Stimulated activated CD4-positive, alpha-beta T cell treated with anti-CD3 and anti-CD28 coated beads, Interleukin-4, amount 100 ng/mL, for 24 hours (primary cell): ENCODE measurements at places on chromosomes 5 and 9.

DNA sequence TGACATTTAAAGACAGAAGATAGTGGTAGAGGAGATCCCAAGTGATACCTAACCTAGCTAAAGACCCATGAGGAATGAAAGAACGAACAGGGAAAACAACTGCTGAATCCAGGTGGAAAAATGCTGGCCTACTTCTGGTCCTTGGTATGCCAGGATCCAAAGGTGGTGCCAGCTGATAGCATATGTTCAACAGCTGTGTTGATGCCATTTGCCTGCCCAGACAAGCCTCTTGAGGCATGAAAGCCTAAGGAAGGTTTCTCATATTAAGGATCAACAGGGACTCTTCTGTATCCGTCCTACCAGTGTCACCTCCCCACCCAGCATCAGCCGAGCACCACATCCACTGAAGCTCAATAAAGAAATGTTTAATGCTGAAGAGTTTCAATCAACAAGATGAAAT, 225.7 kb upstream of the DMRT1 start:
- no peak for DNase-seq

DNA sequence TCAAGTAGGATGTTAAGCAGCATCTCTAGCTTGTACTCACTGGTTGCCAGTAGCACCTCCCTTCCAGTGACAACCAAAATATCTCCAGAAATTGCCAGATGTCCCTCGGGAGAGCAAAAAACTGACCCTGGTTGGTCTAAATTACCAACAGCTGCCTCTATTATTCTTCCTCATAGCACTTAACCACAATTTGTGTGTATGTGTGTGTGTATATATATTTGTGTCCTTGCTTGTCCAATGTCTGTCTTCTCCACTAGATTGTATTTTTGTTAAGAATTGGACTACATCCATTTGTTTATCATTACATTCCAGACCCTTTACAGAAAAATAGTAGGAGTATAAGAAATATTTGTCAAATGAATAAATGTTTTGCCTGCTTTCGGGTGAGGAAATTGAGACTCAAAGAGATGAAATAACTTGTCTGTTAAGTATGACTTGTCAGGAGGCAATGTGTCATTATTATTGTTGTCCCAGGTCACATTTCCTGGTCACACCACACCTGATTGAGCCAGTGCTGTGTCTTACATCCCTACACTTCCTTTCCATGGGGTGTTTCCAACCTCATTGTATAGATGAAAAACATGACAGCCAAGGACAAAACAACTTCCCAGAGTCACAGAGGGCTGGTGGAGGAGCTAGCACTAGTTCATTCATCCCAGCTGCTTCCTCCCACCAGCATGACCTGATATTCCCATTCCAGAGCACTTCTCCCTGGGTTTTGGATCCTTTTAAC, 11.4 kb upstream of the GRPEL2 start:
- no peak for DNase-seq

DNA sequence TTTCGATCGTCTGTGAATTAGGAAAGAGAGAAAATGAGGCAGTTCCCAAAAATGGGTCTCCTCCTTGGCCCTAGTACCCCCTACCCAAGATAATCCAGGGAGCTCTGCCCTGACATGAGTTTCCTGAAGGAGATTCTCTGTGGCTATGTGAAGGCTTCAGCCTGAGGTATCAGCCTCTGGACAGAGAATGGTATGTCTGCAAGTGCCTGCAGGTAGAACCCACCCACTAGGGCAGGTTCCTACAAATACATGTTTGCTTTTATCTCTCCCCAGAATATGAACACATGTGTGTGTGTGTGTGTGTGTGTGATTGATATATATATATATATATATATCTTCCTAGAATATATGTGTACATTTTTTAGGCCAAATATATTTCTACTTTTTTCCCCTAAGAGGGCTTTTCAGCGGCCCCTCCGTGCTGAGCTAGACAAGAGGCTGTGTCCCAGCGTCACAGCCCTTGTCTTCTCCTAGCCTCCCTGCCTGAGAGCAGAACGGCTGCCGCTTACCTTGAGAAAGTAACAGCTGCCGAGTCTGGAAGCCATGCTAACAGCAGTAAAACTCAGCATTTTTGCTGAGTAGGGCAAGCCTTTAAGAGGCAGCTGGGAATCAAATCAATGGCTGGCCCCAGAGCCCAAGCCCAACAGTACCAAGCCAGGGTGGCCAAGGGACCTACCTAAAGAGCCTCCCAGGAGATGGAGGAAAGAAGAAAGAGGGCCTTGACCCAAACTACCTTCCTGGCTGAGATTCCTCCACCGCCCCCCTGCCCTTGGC, 2.1 kb downstream of the BRINP1 start:
- DNase-seq: no peak

DNA sequence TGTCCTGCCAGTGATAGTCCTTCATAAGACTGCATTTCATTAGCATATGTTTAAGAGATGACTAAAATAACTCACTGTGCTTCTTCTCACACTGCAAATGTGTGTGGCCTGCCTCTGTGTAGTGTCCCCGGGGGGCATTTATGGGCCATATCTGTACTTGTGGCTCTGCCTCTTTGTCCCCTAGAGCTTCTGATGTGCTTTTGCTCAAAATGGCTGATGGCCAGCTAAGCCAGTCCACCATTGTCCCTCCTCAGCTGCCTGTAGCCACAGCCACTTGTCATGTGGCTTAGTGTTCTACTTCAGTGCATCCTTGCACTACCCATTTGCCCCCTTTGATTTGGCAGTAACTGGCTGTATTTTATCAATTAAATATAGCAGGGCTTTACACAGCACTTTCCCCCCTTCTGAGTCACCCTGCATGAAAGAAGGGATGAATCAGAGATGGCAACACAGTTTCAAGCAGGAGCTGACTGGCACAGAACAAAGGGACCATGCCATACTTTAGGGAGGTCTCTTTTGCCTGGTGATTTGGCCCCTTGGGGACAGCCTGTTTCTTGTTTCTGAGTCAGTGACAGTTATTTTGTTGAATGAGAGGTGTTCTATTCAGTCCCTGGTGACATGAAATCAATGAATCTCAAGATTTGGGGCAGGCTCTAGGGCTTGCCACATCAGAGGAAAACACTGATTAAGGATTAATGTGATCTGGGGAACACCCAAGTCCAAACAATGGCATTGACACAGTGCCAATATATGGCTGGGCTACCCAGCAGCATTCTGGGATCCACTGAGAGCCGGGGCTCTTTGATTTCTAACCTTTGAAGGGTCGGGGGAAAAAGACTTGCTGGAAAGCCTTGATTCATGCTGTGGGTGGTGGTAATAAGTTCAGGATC, 245.5 kb downstream of the SMARCA2 start:
- no peak for DNase-seq

GRCh38 chr5:140383300-140383699, 18.3 kb upstream of the ANKHD1 start:
- no peak for DNase-seq

- no peak for DNase-seq
These were observed 32.4 kb downstream of the RAB24 start for GRCh38 chr5:177271113-177271512.

DNA sequence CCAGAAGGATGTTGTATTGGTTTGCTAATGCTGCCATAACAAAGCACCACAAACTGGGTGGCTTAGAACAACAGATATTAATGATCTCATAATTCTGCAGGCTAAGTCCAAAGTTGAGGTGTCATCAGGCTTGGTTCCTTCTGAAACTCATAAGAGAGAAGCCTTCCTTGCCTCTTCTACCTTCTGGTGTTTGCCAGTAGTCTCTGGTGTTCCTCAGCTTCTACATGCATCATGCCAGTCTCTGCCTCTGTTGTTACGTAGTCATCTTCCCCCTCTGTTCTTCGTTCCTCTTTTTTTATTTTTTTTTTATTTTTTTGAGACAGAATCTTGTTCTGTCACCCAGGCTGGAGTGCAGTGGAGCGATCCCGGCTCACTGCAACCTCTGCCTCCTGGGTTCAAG, 61.8 kb downstream of the LRRC70 start:
- DNase-seq: no peak

GRCh38 chr5:78835176-78835575, 149.9 kb downstream of the ARSB start:
- DNase-seq: no peak

- DNase-seq: no peak
These were observed 286.0 kb upstream of the TUSC1 start for GRCh38 chr9:25964239-25964638.

DNA sequence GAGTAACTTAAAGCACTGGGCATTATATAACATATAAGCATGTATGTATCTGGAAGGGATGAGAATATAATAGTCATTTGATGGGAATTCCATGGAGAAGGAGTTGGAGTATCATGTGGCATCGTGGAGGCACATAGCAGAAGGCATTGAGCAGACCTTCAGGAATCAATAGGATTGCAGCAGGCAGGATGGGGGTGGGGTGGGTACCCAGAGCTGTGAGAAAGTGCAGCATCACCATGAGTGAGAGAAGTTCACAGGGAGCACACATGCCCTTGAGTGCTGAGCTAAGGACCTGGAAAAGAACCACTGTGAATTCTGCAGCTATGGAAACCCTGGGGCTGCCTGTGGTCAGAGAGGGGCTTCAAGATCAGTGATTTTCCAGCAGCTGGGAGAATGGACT, 57.3 kb downstream of the MED10 start:
- no peak for DNase-seq

- DNase-seq: no peak
These were observed 4.0 kb downstream of the VAV2 start for GRCh38 chr9:133987946-133988665.

GRCh38 chr9:107847978-107848964, 358.7 kb upstream of the KLF4 start:
- no peak for DNase-seq

- DNase-seq: no peak
These were observed 196.9 kb downstream of the CACNA1B start for GRCh38 chr9:138074516-138074915.

DNA sequence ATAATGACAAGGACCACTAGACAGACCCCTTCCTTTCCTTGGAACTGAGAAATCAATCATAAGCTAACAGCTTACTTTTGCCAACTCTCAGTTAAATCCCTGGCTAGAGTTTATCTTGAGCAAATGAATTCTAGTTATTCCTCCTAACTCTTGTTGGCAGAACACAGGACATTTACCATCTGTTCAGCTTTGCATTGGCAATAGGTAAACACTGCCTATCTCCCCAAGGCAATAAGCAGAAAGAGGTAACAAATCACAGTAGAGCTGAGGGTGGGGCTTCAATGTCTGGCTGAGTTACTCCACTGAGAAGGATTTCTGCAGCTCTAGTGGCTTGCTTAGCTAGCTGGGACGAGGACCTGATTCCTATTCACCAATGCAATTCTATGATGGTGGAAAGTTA, 503.3 kb upstream of the GRIA1 start:
- no peak for DNase-seq

DNA sequence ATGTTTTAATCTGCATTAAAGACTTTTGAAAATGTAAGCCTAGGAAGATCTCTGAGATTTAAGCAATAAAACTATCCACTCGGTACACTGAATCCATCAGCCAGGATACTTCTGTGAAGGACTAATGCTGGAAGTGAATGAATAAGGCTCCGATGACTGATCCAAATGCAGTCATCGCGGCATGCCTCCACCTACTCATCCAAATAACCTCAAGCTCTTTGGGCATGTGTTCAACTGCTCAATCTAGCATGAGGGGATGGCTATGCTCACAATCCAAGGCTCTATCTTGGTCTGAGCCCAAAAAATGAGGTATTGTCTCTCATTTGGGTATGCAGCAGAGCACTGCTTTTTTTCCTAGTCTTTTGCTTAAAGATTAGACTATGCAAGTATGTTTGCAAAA, 19.2 kb downstream of the MARCHF3 start:
- DNase-seq: no peak

- no peak for DNase-seq
These were observed 108.1 kb downstream of the MED27 start for GRCh38 chr9:131971482-131972074.

GRCh38 chr5:40492056-40492455, 187.7 kb upstream of the PTGER4 start:
- no peak for DNase-seq

GRCh38 chr9:118577121-118577520, 792.1 kb downstream of the BRINP1 start:
- DNase-seq: no peak

DNA sequence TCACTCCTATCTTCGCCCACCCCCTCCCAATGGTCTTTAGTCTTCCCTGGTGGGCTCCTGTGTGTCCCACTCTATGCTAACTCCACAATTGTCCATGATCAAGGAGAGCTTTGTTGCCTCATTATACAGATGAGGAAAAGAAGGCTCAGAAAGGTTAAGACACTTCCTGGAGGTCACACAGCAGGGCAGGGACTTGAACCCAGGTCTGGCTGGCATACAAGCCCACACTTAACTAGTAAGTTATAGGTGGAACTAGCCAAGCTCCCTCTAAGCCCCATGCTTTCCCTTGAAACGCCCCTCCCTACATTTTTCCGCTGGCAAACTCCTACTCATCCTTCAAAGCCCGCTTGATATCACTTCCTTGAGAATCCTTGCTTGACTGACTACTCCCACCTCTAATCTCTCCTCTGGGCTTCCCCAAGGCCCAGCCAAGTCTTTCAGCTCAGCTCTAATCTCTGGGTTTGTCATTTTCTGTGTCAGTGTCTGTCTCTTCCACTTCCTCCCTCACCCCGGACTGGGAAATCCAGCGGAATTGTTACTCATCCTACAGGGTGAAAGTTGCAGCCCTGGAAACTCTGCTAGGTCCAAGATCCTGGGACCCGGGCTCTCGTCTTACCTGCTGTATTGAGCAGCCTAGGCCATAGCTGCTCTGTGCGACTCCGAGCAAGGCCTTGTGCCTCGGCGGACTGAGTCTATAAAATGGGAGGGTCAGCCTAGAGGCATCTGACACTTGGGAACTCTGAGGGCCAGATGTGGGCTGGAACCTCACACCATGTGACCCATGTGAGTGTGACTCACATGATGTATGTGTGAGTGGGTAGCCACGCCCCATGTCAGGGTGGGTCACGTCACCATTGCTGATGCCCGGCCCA, 144.5 kb downstream of the GAPVD1 start:
- DNase-seq: no peak

GRCh38 chr5:127002390-127002789, 28.0 kb downstream of the MARCHF3 start:
- DNase-seq: no peak

GRCh38 chr5:139765409-139766217, 30.0 kb upstream of the PSD2 start:
- peak; percentile 85 for DNase-seq

DNA sequence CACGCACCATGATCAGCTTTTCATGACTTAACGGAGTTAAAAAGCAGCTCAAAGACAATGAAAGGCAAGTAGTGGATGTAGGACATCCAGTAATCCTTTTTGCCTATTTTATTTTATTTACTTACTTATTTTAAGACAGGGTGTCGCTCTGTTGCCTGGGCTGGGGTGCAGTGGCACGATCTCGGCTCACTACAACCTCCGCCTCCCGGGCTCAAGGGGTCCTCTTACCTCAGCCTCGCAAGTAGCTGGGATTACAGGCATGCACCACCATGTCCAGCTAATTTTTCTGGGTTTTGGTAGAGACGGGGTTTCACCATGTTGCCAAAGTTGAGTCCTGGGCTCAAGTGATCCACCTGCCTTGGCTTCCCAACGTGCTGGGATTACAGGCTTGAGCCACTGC, 148.9 kb downstream of the DAB2IP start:
- DNase-seq: no peak

GRCh38 chr5:81906086-81906485, 65.7 kb upstream of the ATG10 start:
- no peak for DNase-seq
